ENCODE measurements at places on chromosomes 5 and 9.

- peak; percentile 69 for DNase-seq
These were observed 337.4 kb upstream of the PUM3 start for GRCh38 chr9:3181049-3181953.

- DNase-seq, result peak; percentile 44
These were observed 36.6 kb upstream of the RAPGEF1 start for GRCh38 chr9:131776473-131776872.

- DNase-seq, result no peak
These were observed 61.4 kb downstream of the SLC44A1 start for GRCh38 chr9:105305856-105306255.

GRCh38 chr5:110354311-110354710 lies 372.2 kb downstream of the TMEM232 start:
- no peak for DNase-seq

- no peak for DNase-seq
These were observed 42.2 kb downstream of the LEAP2 start for GRCh38 chr5:132915681-132916080.

GRCh38 chr5:145124806-145125205 lies 710.3 kb downstream of the PRELID2 start:
- no peak for DNase-seq

GRCh38 chr5:53031695-53032096 lies 42.5 kb downstream of the ITGA2 start:
- DNase-seq, result no peak

DNA sequence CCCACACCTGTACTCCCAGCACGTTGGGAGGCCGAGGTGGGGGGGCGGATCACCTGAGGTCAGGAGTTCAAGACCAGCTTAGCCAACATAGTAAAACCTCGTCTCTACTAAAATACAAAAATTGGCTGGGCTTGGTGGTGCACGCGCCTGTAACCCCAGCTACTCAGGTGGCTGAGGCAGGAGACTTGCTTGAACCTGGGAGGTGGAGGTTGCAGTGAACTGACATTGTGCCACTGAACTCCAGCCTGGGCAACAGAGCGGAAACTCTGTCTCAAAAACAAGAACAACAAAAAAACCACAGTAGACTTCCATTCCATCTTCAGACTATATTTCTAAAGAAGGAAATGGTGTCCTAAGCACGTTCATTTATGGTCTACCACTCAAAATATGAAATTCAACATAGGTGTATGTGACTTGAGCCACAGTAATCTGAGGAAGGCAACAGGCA lies 14.2 kb upstream of the SERINC5 start:
- DNase-seq, result no peak

GRCh38 chr5:181084621-181085195 lies 44.6 kb downstream of the BTNL9 start:
- DNase-seq, result no peak

DNA sequence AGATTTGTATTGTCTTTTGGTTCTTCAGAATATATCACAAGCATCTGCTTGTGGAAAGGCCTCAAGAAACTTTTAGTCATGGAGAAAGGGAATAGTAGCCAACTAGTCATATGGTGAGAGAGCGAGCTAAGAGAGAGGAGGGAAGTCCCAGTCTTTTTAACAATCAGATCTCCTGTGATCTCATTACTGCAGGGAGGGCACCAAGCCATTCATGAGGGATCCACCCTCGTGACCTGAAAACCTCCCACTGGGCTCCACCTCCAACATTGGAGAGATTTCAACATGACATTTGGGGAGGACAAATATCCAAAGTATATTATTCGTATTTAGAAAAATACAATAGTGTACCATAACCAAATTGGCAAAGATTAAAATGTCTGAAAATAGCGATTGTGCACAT lies 99.0 kb downstream of the GABRA1 start:
- DNase-seq, result no peak

- DNase-seq, result no peak
These were observed 11.1 kb downstream of the ERGIC1 start for GRCh38 chr5:172845154-172845553.
